ENCODE measurements at places on chromosomes 13 and 19. TPM values are rescaled to one million over a fixed set of nuclear protein-coding genes. Genes with fewer than 3 reads are reported as not detected.

The MAST1 gene
- total RNA-seq, result 11.8 TPM

The CCNA1 gene
- 2.4 TPM for total RNA-seq

- no peak for DNase-seq
Observed at GRCh38 chr13:43776501-43777079, 10.2 kb downstream of the ENOX1 start.

GRCh38 chr13:42383025-42383424 is 111.1 kb downstream of the AKAP11 start:
- DNase-seq, result no peak

DNA sequence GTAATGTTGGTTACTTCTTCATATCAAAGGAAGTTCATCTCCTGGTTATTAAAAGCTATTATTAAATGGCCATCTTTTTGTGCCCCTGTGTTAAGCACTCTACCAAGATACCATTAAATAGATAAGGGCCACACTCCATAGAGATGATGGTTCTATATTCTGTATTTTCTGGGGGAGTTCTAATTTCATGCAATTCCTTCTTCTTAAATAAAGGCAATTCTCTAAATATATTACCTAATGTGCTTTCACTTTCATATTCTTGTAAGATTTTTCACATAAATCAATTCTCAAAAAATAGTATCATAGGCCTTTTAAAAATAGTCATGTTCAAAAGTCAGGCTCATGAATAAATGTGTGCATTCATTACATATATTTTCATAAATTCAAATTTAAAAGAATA is 47.0 kb upstream of the USPL1 start:
- no peak for DNase-seq

DNA sequence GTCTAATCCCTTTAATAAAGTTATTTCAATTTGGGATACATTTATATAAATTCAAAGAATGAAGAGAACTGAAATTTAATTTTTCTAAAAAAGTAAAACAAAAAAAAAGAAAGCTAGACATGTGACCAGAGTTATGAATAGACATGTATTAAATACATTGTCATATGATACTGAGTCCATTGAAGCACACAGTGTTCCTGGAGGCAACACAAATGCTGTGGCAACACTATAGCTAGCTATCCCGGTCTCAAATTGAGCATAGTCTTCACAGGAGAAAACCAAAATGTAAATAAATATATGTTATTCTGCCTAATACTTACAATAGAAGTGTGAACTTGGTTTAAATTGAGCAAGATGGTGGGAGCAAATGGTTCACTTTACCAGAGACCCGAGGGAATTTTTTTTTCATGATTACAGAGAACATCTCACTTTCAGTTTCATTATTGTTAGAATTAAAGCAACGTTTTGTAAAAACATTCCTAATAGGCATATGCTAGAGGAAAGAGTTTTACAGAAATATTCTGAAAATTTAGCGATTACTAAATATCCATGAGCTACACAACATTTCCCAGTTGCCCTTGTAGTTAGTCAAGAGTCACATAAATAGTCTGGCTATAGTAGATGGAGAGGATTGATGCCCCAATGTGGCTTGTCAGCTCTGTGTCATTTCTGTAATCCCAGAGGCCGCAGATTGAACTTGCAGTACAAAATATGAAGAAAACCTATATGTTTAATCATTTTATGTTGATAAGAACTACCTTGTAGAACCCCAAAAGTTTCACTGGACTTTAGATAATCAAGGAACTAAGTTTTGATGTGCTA is 775.7 kb upstream of the SPRY2 start:
- DNase-seq, result no peak

GRCh38 chr19:55418185-55418584 is 10.6 kb upstream of the UBE2S start:
- DNase-seq, result peak; percentile 73

DNA sequence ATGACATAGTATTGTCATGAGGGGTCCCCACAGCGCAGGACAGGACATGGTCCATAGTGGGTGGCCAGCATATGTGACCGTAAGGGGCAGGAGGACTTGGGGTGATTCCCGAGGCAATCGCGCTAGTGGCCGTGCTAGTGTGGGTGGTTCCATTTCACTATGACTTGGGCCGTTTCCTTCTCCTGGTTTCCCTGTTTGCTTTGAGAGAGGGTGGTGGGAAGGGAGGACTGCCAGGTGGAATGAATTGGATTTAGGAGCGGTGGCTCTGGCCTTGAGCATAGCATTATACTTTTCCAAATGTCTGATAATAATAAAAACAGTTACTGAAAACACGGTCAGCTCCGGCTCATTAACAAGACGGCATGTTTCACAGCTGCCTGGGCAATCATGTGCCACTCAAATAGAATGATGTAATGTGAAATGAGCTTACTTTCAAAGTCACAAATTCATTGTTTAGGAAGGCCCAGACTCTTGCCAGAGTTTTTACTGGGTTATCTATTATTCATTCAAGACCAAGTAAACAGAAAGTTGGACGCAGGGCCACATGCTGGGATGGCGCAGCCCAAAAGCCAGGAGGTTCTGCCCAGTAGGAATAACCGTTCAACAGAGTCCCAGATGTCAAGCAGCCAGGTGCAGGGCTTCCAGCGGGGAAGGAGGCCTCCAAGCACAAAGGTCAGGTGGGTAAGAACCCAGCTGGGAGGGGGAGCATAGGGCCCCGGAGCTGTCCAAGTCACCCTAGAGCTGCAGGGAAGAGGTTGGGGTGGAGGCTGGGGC is 19.6 kb upstream of the SLC15A1 start:
- no peak for DNase-seq

DNA sequence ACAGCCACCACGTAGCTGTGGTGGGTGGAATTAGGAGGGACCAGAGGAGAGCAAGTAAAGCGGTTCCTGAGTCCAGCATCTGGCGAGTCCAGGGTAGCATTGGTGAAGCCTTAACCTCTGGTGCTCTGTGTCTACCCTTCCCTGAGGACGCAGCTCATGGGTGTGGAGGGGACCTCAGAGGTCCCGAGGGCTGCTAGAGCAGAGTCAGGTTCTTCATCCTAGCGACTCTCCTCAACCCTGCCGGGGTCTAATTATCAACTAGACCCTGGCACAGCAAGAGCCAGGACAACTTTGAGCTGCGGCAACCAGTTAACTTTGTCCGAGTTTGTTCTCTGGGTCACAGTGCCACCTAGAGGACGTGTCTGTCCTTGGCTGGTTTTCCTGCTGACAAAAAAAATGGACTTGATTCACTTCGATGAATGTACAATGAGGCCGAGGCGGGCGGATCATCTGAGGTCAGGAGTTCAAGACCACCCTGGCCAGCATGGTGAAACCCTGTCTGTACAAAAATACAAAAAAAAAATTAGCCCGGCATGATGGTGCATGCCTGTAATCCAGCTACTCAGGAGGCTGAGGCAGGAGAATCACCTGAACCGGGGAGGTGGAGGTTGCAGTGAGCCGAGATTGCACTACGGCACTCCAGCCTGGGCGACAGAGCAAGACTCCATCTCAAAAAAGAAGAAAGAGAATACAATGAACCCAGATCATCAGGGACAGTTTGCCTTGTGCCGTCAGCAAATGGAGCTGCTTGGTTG is 25.0 kb downstream of the TSSK6 start:
- DNase-seq, result peak; percentile 82

DNA sequence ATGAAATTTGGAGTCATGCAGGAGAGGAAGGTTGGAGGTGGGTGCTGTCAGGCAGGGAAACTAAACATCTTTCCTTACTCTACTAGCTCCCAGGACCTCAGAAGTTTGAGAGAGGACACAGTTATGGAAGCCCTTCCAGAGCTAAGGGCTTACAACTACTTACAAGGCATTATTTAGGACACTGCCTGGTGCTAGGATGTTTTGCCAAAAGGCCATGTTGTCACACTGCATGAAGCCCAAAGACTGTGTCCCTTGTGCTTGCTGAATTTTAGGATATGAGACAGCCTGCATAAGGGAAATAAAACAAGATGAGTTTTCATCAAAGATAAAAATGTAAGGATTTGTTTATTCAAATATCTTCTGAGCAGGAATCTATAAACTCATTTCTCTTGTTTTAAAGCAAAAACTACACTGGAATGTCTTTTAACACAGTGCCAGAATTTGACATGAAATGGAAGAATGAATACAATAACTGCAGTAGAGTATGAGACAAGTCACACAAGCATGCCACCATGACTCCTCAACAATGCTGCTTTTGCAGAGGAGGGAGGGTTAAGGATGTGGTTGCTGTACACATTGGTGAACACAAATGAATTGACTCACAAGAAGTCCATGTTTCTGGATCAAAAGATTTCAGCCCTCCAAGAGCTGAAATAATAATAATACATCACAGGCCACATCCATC is 258.4 kb downstream of the SPRY2 start:
- no peak for DNase-seq

DNA sequence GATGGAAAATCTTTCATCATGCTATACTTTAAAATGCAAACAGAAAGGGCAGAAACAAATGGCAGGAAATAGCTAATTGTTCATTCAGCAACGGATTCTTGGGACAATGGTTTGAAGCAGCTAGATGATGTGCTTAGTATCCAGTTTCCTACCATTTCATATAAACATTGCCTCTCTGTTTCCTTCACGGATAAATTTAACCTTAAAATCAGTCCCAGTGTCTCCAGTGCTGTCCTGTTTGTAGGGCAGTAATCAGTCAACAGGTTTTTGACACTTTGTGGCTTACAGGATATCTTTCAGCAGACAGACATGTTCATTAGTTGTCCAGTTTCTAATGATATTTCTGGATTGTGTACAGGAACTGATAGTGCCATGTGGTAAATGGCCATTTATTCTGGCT is 24.7 kb upstream of the RB1 start:
- DNase-seq, result no peak

GRCh38 chr13:66981912-66982311 is 248.2 kb downstream of the PCDH9 start:
- DNase-seq, result no peak

DNA sequence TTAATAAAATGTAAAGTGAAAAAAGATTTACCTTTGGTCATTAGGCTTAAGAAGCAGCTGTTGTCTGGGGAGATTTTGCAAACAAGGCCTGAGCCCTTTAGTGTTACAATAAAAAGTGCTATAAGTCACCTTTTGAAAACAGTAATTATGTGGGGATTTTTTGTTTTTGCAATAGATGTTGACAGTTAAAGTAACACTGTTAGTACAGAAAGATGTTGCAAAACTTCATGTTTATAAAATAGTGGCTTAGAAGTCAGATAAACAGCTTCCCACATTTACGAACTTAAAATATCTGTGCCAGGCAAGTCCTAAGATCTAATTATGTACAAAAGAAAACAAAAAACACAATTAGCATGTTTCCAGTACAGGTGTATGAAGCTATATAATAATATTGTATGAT is 138.0 kb upstream of the IRS2 start:
- no peak for DNase-seq

All from H9 (cell line).